CD14-positive monocyte (primary cell): ENCODE measurements at places on chromosomes 3 and 15. TPM values are rescaled to one million over a fixed set of nuclear protein-coding genes. Genes with fewer than 3 reads are reported as not detected.

OCA2 gene
- not detected in 2 replicates for polyA plus RNA-seq

SPATA12 gene
- 0.10 TPM for polyA plus RNA-seq

GRCh38 chr3:99686955-99687612 lies 48.7 kb downstream of the COL8A1 start:
- H3K4me3 ChIP-seq, result no peak overlapping the region
- no peaks in the 10 kb centered on the region for H3K4me1 ChIP-seq
- no peak for DNase-seq
- H3K36me3 ChIP-seq, result no peaks in the 10 kb centered on the region
- H3K27me3 ChIP-seq, result no peaks in the 10 kb centered on the region
- no peak overlapping the region for H3K27ac ChIP-seq

GHSR gene
- not detected for polyA plus RNA-seq

- no peaks in the 10 kb centered on the region for H3K36me3 ChIP-seq
- peak overlapping the region; percentile 80 for H3K4me3 ChIP-seq
- no peak overlapping the region for H3K27ac ChIP-seq
- H3K4me1 ChIP-seq, result peaks cover 7% of the 10 kb centered on the region
- no peak for DNase-seq
These were observed 43.4 kb downstream of the TPRA1 start for GRCh38 chr3:127546970-127547733.
